ENCODE measurements at places on chromosomes 2 and 18.

GRCh38 chr2:47785986-47786385, 3.0 kb downstream of the MSH6 start:
- DNase-seq = no peak

- DNase-seq = no peak
Measured at GRCh38 chr18:38330573-38330972, 765.0 kb upstream of the CELF4 start.

DNA sequence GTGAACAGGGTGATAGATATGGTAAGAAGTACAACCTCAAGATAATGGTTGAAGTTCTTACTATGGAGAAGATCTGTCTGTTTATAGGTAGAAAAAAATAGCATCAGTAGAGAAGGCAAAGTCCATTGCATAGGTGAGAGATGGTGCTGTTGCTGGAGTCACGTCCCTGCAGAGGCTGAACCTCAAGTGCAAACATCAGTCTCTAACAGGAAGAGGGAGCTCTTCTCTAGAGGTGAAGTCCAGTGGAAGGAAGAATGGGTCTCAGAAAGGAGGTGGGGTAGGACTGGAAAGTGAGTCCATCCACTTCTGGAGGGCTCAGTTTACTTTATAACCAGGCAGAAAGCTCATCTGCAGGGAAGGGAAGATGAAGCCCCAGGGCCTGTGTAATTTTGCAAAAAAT, 337.7 kb downstream of the MEIS1 start:
- no peak for DNase-seq

DNA sequence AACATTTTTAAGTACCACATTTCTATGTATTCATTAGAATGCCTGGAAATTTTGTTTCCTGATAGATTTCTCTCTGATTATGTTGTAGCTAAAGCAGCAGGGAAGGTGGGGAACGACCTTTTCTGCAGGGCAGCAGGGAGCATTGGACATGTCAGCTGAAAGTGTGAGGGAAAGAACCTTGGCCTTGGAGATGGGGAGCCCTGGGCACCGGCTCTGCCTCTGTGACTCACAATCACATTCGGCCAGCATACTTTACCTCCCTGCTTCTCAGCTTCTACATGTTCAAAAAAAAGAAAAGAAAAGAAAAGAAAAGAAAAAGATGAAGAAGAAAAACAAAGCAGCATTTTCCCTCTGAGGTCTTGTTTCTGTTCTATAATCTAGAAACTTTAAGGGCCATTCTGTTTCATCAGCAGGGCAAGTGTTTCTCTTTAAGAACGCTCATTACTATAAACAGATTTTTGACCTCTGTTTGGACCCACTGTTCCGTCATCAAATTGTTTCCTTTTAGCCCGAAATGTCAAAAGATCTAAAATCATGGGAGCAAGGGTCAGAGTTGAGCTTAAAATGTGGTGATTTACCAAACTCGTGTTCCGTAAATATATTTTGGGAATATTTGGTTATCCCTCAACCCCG, 27.9 kb downstream of the SETBP1 start:
- peak; percentile 43 for DNase-seq

GRCh38 chr18:2049986-2050385, 521.3 kb downstream of the METTL4 start:
- no peak for DNase-seq

DNA sequence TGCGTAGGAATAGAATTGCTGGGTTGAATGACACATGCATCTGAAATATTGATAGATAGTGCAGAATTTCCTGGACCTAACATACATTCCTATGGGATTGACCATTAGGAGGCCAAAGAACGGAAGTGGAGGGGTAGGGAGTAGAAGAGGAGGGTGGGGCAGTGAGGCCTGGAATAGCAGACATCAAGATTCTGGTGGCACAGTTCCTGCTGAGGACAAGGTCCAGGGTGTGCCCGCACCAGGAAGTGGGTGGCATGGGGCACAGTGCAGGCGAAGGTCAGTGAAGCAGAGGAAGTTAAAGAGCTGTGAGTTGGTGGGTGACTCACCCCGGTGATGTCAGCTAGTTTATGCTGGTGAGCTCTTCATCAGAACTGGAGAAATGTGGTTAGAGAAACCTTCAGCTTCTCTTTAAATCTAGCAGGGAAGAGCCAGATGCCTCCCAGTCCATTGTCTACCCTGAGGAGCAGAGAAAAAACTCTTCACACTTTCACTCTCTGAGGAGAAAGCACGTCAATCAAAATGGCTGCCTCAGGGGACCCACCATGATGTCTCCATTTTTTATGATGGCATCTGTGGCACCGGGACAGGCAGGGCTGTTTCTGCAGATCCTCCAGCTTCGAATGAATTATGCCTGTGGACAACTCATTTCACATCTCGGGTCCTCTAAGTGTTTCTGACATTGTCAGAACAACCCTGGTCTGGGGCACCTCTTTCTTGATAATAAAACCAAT, 55.9 kb upstream of the CTLA4 start:
- peak; percentile 76 for DNase-seq

GRCh38 chr2:69704446-69704845, 37.5 kb upstream of the ANXA4 start:
- no peak for DNase-seq

- DNase-seq = no peak
Measured at GRCh38 chr18:67672716-67673115, 156.2 kb upstream of the DSEL start.

DNA sequence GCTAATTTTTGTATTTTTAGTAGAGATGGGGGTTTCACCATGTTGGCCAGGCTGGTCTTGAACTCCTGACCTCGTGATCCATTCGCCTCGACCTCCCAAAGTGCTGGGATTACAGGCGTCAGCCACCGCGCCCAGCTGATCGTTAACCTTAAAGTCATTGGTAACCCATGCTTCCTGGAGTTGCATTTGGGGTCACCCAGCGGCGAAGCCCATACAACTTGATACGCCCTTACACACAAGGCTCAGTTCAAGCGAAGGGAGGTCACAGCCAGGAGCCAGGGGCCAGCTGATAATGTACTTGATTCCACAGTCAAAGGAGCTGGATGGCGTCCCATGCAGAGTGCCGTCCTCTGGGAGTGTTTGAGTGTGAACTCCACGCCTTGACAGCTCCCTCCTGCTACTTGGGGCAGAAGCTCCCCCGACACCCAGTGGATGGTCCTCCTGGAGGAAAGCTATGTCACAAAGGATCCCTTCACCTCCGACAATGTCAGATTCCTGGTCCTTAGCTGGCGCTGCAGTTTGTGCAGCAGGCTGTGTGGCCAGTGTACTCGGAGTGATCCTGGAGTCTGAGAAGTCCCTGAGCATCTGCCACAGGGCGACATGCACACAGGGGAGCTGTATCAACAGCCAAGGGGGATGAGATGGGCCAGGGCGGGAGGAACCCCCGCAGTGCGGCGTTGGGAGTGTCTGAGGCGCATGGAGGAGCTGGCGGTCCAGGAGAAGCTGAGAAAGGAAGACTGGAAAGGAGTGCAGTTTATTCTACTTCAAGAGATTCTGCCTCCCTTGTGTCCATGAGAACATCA, 7.9 kb downstream of the CLHC1 start:
- no peak for DNase-seq

GRCh38 chr2:36461039-36461681, 105.6 kb downstream of the CRIM1 start:
- peak; percentile 77 for DNase-seq

GRCh38 chr2:84942964-84943421, 28.0 kb upstream of the KCMF1 start:
- DNase-seq = peak; percentile 36

GRCh38 chr2:30872797-30873196, 65.6 kb upstream of the CAPN13 start:
- DNase-seq = no peak

GRCh38 chr2:233892793-233893192, 24.4 kb upstream of the TRPM8 start:
- DNase-seq = no peak

DNA sequence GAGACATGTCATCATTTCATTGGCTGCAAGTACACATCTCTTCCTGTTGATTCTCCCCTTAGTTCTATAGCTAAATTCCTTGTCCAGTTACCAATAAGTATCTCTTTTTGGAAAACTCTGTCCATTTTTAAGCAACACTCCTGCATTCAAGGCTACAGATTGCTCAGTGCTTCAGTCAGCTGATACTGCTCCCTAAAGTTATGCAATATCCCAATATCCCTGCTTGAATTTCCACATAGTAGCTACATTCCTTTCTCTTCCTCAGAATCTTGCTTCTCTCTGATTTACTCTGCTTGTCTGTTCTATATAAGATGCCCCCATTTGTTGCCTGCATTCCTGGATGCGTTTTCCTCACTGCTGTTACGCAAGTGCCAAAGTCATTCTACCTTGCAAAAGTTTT, 109.8 kb downstream of the PARD3B start:
- DNase-seq = peak; percentile 62

- DNase-seq = peak; percentile 67
Measured at GRCh38 chr18:36372903-36373311, 75.4 kb downstream of the FHOD3 start.

DNA sequence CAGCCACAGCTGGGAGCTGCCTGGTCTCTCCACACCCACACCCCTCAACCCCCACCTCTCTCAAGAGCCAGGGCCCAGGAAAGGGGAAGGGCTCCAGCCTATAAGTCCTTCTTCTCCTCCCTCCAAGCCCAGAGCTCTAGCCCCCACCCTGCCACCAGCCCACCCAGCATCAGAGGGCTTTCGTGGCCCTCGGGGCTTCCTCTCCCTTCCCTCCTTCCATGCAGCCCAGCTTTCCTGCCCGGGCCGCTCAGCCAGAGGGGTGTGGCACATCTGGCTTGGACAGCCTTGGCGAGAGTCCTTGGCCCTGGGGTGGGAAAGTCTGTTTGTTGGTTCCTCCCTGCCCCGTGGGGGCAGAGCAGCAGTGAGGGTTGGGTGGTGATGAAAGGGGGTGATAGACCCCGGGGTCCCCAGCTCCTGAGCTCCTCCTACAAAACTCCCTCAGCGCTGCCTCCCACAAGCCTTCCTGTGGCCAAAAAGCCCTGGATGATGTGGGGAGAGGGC, 7.0 kb downstream of the TNS1 start:
- DNase-seq = peak; percentile 70

- peak; percentile 87 for DNase-seq
Measured at GRCh38 chr2:132438691-132439090, 22.1 kb downstream of the GPR39 start.

DNA sequence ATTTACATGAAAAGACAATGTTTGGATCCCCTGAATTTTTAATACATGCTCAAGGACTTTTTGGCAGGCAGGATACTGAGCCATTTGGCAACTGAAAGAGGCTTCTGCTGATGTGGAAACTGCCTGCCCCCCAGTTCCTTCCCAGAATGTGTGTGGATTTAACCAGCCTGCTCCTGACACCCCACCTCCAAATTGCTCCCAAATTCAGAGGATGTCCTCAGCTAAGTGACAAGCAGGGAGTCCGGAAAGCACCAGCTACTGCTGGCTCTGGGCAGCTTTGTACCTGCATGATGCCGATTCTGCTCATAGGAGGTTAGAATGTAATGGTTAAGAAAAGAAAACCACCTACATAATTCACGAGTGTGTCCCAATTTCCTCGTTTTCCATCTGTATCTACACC, 197.5 kb downstream of the CDH20 start:
- no peak for DNase-seq

DNA sequence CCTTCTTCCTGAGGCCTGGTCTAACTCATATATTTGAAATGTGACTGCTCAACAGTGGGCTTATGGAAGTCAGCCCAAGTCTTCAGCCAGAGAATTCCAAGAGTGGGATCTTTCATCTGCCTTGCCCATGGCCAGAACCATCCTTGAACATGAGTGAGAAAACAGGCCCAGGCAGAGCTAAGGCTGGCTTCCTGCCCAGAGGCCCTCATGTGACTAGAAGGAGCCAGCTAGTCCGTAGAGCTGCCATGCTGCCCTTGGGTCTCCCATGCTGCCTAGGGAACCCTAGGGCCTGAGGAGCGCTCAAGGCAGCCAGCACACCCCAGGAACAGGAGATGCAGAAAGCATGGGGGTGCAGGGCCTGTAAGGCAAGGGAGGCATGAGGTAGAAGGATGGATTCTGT, 203.6 kb downstream of the FHOD3 start:
- DNase-seq = no peak

- no peak for DNase-seq
Measured at GRCh38 chr2:42193722-42194187, 24.6 kb downstream of the EML4 start.

- DNase-seq = no peak
Measured at GRCh38 chr18:77851802-77852201, 602.2 kb downstream of the GALR1 start.

DNA sequence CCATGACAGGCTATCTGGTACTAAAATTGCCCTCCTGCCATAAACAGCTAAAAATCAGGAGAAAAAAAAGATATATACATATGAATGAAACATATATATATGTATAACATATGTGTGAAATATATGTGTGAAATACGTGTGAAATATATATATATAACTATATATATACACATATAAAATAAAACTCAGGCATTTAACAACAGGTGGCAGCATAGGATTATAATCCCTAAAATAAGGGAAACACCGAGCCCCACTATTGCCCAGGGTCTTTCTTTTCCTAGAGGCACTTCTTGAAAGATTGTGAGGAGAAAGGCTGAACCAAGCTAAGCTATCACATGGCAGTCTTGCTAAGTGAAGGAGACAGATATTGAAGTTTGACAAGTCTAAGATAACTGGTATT, 65.9 kb upstream of the CYTIP start:
- DNase-seq = no peak

DNA sequence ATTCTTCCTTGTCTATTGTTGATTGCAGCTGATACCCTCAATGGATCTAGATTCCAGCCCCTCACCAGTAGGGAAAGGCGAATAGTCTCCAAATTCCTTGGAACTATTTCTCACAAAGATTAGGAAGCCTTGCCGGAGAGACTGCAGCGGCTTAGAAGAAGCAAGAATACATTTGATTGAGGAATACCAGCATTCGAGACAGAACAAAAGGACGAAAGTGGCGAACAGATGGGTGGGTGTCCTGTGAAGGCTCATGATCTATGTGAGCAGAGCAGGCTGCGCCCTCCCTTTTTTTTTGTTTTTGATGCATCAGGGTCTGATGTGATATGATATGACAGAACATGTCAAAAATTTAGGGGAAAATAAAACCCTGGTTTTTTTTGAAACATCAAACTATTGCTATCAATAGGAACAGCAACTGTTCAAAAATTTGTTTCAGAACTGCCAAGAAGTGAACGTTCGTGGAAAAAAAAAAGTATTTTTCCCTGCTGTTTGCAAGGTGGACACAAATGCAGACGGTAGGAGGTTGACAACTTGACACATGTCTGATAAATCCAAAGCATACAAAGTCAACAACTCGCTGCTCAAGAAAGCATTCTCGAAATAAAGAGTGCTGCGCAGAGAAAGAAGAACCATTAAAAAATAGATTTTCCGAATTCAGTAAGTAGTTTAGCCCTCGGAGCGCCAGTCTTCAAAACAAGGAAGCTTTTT, 49.1 kb downstream of the PTGR3 start:
- no peak for DNase-seq

DNA sequence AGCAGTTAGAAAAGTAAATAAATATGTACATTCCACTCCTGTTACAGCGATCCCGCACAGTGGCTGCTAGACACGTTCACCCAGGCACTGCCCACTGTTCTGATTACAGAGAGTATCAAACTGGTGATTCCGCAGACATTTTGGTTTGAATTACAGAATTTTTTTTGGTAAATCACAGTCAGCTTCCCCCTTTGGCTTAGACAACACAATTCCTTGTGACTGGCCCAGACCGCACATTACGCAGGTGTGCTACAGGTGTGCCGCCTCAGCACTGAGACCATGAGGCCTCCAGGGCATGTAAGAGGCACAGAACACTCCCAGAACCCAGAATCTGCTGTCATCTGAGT, 112.3 kb downstream of the PXDN start:
- DNase-seq = no peak
